CD8-positive, alpha-beta memory T cell (primary cell): ENCODE measurements at places on chromosomes 3 and 15. TPM values are rescaled to one million over a fixed set of nuclear protein-coding genes. Genes with fewer than 3 reads are reported as not detected.
A peak's percentile ranks its signal among the peaks of the same experiment; 100 is the strongest.

RABL3 gene
- 39.0 TPM for total RNA-seq

CAMKV gene
- total RNA-seq, result 0.77 TPM

CLDND1 gene
- 299 TPM for total RNA-seq

EXD1 gene
- not detected for total RNA-seq

LRRK1 gene
- total RNA-seq, result 0.79 TPM

RLBP1 gene
- total RNA-seq, result not detected

DNA sequence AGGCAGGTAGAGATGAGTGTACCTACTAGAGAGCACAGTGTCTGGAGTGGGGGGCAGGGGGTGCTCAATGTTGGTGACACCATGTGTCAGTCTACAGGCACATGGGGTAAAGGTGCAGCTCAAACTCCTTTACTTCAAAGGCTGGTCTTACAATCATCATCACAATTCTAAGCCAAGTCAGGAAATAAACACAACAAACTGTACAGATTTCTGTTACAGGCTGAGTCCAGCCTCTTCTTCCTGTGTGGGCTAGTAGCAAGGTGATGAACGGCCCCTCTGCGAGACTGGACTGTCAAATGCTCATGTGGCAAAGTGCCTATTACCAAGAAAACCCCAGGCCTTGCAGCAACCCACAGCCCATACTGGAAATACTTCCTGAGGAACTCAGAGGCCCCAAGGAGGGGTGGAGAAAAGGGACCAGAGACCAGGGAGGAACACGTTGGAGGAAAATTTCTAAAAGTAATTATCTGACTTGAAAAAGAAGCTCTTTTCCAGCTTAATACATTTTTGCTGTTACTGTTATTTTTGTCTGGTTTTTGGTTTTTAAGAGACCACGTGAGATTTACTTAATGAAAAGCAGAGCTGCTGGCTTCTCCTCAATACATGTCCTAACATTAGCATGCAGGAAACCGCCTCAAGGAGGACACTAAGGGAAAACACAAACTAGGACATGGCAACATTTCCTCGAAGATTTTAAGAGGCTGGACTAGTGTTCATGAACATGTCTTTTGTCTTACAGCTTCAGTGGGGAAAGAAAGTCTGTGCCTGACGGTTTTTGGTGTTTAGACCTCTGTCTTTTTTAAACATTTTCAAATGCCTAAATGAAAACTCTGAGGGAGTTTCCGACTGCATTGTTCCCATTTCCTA lies 29.5 kb downstream of the TBC1D2B start:
- H3K36me3 ChIP-seq, result no peaks in the 10 kb centered on the region
- no peaks in the 10 kb centered on the region for H3K27me3 ChIP-seq
- peak; percentile 48 for DNase-seq
- no peak overlapping the region for H3K4me3 ChIP-seq
- peaks cover 99% of the 10 kb centered on the region for H3K4me1 ChIP-seq
- peak overlapping the region; percentile 38 for H3K27ac ChIP-seq

GRCh38 chr3:172321035-172321434 lies 127.2 kb downstream of the GHSR start:
- no peak overlapping the region for H3K27ac ChIP-seq
- DNase-seq, result no peak
- no peaks in the 10 kb centered on the region for H3K27me3 ChIP-seq
- no peaks in the 10 kb centered on the region for H3K4me1 ChIP-seq
- no peaks in the 10 kb centered on the region for H3K36me3 ChIP-seq
- H3K4me3 ChIP-seq, result no peak overlapping the region

- no peaks in the 10 kb centered on the region for H3K36me3 ChIP-seq
- DNase-seq, result no peak
- no peak overlapping the region for H3K27ac ChIP-seq
- H3K27me3 ChIP-seq, result no peaks in the 10 kb centered on the region
- no peak overlapping the region for H3K4me3 ChIP-seq
Measured at GRCh38 chr3:30331519-30331918, 274.9 kb upstream of the TGFBR2 start.

- no peak for DNase-seq
- H3K27me3 ChIP-seq, result no peaks in the 10 kb centered on the region
- H3K27ac ChIP-seq, result no peak overlapping the region
Measured at GRCh38 chr3:10977892-10978510, 14.5 kb upstream of the SLC6A1 start.

DNA sequence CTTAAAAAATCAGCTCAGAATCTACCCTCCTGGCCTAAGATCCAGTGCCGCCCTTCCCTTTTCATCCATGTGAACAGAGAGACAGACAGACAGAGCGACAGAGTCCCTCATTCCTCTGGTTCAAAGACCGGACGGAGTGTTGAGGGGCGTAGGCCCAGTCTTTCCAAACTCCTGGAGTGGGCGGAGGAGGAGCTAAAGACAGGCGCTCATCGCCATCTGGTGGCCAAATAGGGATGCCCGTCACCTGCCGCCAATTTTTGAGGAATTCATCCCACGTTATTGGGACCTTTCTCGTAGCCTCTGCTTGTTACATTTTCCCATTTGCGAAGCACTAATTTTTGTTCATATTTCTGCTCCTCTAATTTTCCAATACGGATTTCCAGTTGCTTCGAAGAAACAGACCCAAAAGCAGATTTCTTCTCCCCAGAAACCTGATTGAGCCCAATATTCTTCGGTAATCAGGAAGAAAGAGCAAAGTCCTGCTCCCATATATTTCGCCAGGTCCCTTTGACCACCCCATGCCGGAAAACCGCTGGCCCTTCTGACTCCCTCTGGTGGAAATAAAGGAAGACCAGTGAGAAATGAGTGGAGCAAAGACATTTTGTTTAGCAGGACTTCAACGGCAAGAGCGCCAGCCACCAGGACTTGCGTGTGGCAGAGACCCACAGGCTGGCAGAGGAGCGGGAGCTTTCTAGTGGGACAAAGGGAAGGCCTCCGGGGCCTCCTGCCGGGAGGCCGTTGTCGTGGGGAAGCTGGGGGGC lies 88.0 kb downstream of the LRRK1 start:
- no peak overlapping the region for H3K27ac ChIP-seq
- no peaks in the 10 kb centered on the region for H3K36me3 ChIP-seq
- H3K4me3 ChIP-seq, result peak overlapping the region; percentile 63
- peak; percentile 32 for DNase-seq
- no peaks in the 10 kb centered on the region for H3K27me3 ChIP-seq

DNA sequence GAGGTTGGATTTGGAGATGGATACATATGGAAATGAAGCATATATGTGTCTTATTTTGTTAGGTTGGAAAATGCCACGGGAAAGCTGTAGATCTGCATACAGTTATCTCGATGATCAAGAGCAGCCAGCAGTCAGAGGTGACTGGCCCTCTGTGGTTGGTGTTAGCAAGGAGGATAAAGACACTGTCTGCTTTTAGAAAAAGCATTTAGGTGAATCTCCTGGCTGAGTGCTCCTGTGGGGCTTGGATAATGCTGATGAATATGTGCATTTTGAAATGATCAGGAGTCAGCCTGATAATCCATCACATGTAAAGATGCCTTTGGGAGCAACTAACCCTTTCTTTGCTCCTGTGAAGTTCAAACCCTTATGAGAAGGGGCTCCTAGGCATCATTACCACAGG lies 24.9 kb upstream of the GLCE start:
- H3K27ac ChIP-seq, result no peak overlapping the region
- DNase-seq, result no peak
- H3K4me3 ChIP-seq, result no peak overlapping the region
- no peaks in the 10 kb centered on the region for H3K4me1 ChIP-seq

- DNase-seq, result no peak
- H3K27me3 ChIP-seq, result no peaks in the 10 kb centered on the region
- peaks cover 3% of the 10 kb centered on the region for H3K4me1 ChIP-seq
- no peaks in the 10 kb centered on the region for H3K36me3 ChIP-seq
Measured at GRCh38 chr3:197227780-197228574, 70.4 kb downstream of the DLG1 start.

GRCh38 chr3:71565976-71566375 lies 17.6 kb downstream of the FOXP1 start:
- no peak overlapping the region for H3K4me3 ChIP-seq
- H3K27me3 ChIP-seq, result no peaks in the 10 kb centered on the region

DNA sequence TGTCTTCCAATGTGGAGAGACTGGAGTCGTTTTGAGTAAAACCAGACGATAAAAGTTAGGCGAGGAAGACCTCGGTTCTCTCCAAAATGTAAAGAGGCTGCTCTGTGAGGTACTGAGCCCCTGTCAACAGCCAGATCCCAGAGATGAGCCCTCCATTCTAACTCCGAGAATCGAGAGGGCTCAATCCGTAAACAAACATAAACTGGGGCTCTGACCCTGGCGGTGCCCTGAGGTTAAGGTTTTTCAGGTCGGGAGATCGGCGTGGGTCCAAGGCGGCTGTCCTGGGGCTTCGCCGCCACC lies 417 bp downstream of the TBCCD1 start:
- peak overlapping the region; percentile 77 for H3K4me3 ChIP-seq
- H3K27me3 ChIP-seq, result no peaks in the 10 kb centered on the region
- peaks cover 43% of the 10 kb centered on the region for H3K4me1 ChIP-seq
- no peak for DNase-seq
- peaks cover 8% of the 10 kb centered on the region for H3K36me3 ChIP-seq
- peak overlapping the region; percentile 87 for H3K27ac ChIP-seq

DNA sequence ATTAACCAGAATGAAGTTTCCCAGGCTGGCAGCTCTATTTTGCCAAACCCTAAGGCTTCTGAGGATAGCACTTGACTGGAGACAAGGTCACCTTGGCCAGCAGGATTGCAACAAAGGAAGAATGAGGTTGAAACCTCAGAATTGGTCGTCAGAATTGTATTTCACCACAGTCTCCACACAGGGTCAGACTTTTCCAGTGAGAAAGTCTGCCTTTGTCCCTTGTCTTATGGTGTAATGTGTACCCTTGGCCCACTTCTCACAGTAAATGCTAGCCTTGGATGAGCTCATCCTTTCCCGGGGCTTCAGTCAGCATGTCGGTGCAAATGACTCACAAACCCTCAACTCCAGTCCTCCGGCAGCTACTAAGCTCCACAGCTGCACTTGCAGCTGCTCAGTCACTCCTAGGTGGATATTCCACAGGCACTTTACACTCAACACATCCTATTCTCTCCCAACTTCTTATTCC lies 19.7 kb downstream of the SSR3 start:
- H3K4me1 ChIP-seq, result no peaks in the 10 kb centered on the region
- no peak overlapping the region for H3K4me3 ChIP-seq
- H3K36me3 ChIP-seq, result peaks cover 6% of the 10 kb centered on the region
- no peaks in the 10 kb centered on the region for H3K27me3 ChIP-seq
- DNase-seq, result no peak

DNA sequence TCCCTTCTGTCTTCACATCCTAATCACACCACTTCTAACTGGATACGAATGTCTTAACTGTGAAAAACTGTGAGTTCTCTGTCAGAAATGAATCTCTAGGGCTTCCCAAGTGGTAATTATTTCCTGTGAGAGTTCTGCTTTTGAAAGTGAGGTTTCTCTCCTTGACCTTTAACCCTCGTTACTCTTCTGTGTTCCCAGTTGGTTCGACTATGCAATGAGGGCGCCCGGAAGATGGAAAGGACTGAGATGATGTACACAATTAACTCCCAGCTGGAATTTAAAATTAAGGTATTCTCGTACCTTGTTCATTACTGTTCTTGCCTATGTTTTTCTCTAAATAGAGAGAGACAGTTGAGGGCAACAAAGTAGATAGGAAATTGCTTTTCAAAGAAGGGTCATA lies 96.5 kb downstream of the ARHGEF26 start:
- H3K27ac ChIP-seq, result no peak overlapping the region
- no peak overlapping the region for H3K4me3 ChIP-seq
- no peaks in the 10 kb centered on the region for H3K27me3 ChIP-seq
- H3K36me3 ChIP-seq, result no peaks in the 10 kb centered on the region
- no peak for DNase-seq
- H3K4me1 ChIP-seq, result no peaks in the 10 kb centered on the region

DNA sequence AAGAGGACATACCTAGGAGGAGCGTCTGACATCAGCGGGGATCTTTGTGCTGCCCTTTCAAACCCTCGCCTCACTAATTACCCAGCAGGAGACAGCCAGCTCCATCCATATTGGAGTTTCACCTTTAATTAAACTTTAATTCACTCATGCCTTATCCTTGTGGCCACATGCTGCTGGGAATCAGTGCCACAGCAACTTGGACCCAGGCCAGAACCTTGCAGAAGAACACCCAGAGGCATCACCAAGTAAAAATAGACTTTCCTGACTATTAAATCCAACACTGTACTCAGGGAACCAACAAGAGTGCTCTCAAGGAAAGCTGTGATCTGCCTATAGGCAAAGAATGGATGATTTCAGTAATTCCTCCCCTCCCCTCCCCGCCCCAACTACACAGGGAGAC lies 23.9 kb downstream of the EIF1B start:
- no peak overlapping the region for H3K4me3 ChIP-seq
- H3K36me3 ChIP-seq, result no peaks in the 10 kb centered on the region
- no peaks in the 10 kb centered on the region for H3K4me1 ChIP-seq
- DNase-seq, result no peak
- no peak overlapping the region for H3K27ac ChIP-seq
